Stimulated activated CD4-positive, alpha-beta T cell treated with anti-CD3 and anti-CD28 coated beads, TNF-alpha, amount 100 ng/mL, for 1 hour (primary cell): ENCODE measurements at places on chromosomes 11 and 22.

GRCh38 chr11:33774736-33775466 lies 581 bp upstream of the FBXO3 start:
- DNase-seq, result no peak

DNA sequence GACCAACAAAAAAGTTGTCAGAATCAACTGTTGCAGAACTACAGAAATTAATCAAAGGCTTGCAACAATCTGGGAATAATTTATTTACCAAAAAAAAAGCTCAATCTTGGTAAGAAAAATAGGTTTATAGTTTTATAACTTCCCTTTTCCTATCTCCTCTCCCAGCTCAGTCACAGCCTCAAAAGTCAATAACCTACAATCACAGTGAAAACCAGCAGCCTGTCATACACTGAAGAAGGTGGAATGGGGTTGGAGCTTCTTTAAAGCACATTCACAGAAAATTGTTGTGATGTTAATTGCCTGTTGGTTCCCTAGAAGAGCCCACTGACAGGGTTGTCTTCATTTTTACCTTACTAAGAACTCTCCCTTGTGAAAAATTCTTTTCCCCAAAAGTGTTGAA lies 50.7 kb upstream of the CEP126 start:
- no peak for DNase-seq

DNA sequence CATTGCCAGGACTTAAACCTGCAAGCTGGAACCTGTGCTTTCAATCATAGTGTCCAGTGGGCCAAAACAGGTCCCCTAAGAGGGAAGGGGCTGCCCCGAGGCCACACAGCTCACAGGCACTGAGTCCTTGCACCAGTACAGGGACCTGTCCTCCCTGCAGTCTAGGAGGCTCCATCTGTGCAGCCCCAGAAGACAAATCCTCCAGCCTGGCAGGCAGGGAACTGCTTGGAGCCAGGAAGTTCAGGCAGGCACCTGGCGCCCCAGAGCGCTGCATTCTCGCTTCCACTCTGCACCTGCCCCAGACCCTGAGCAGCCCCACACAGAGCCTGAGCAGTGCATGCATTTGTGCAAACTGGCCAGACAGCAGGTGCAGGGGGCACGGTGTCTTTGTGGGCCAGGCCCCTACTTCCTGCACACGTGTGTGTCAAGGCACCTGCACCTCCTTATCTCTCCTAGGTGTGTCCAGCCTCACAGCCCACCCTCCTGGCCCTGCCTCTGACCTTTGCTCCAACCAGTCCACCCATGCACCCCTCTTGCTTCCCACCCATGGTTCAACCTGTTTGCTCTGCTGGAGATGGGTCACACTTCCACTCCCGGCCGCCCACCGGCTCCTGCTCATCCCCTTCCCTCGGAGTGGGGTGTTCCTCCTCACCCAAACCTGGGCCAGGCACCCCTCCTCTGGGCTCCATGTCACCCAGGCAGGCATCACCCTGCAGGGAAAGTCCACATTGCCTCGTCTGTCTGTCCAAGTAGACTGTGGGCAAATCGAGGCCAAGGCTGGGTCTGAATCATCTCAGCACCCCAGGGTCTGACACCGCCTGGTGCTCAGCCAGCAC lies 19.0 kb downstream of the LINC01488 start:
- no peak for DNase-seq

DNA sequence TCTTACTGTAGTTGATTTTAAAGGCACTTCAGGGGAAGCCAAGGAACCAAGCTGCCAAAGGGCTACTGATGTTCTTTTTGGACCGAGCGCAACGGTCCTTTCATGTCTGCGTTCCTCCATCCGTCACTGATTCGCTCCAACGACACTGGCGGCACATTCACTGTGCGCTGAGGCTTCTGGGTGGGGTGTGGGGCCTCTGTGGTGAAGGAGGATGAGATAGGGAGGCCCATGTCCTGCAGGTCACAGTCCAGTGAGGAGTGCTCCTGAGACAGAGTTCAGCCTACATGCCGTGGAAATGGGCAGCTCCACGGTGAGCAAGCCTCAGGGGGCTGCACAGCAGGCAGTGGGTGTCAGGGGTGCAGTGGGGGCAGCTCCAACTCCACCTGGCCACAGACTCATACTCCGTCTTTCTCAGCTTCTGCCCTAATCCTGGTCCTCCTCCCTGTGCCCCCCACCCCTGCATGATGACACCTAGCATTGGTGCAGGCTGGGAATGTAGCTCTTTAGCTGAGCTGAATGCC lies 87.8 kb upstream of the SHANK2 start:
- DNase-seq, result no peak

DNA sequence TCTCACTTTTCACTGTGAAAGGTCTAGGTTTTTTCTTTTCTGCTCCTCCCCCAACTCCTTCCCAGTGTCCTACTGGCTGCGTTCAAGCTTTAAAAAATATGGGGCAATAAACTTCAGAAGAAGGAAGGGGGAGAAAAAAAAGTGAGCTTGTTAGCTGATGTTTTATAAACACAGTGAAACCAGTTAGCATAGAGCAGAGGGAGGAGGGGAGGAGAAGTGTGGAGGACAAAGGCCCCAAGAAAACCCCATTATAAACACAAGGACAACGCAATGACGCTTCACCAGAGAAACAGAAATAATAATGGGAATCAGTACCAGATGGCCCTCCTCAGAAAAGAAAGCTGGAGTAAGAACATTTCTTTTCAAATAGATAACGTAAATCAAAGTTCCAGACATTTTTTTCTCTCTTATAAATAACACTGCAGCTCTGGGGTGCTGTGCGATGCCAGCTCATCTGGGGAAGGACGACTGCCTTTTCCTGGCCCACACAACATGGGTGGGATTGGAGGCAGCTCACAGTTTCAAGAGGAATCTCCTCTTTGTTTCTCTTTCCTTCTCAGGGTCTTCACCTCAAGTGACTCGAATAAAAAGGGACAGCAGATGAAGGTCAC lies 235.4 kb upstream of the NARS2 start:
- DNase-seq, result no peak

- no peak for DNase-seq
These were observed 61.4 kb upstream of the LMO2 start for GRCh38 chr11:33953289-33953688.

- no peak for DNase-seq
These were observed 36.8 kb upstream of the SMTN start for GRCh38 chr22:31044262-31044861.

GRCh38 chr11:118441770-118442275 lies 5.5 kb downstream of the KMT2A start:
- no peak for DNase-seq

- no peak for DNase-seq
These were observed 86.0 kb downstream of the RPS6KA4 start for GRCh38 chr11:64444838-64445441.

DNA sequence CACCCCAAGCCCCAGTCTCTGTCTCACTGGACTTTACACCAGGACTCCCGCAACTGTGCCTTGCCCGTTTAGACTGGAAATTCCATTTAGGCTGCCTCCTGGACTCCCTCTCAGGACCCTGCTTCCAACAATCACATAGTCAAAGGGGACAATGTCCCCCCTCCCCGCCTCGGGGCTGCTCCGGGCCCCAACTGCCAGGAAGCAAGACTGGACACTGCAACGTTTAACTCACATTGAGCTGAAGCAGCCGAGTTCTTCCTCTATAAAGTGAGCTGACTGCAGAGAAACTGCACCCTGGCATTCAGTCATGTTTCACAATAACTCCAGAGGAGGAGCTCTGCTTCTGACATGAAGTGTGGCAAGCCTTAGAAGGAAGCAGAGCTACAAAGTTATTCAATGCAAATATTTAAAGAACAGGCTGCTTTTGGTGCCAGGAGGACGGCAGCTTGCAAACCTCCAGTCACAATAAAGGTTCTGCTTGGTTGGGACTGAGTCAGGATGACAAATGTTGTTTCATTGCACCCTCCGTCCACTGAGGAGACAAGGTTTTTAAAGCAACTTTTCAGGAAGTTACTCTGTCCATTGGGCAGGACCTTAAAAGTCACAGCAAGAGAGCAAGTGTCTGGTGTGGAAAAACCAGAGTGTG lies 19.9 kb downstream of the PACSIN2 start:
- DNase-seq, result no peak

DNA sequence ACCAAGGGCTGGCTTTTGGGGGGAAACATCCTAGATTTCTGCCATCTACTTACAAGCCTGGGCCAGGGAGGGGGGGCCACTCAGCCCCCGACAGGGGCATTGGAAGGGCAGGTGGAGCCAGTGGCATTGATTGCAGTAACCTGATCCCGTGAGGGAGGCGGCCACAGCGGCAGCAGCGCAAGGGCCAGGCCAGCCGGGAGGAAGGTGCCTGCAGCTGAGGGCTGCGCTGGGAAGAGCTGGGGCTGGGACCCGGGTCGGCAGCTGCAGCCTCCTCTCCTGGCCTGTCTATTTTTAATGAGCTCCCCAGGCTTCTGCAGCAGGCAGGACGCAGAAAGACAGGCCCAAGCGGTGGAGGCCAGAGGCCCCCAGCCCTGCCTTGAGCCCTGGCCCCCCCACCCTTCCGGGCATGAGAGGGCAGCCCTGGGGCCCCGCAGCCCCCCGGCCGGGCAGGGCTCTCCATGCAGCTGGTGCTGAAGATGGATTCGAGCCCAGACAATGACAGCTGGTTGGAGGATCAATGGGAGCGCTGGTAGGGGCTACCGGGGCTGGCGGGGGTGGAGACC lies 10.6 kb downstream of the FREY1 start:
- no peak for DNase-seq

DNA sequence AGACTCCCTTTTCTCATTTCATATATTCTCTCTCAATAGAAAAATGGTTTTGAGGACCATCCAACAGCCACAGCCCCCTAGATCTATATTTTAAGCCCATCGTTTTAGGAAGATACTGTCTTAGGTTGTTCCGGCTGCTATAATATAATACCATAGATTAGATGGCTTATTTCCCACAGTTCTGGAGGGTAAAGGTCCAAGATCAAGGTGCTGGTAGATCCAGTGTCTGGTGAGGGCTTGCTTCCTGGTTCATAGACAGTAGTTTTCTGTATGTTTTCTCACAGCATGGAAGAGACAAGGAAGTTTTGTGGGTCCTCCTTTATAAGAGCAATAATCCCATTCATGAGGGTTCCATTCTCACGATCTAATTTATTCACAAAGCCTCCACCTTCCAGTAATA lies 215.1 kb downstream of the AASDHPPT start:
- no peak for DNase-seq

GRCh38 chr11:122802876-122803275 lies 35.4 kb upstream of the CRTAM start:
- DNase-seq, result no peak

DNA sequence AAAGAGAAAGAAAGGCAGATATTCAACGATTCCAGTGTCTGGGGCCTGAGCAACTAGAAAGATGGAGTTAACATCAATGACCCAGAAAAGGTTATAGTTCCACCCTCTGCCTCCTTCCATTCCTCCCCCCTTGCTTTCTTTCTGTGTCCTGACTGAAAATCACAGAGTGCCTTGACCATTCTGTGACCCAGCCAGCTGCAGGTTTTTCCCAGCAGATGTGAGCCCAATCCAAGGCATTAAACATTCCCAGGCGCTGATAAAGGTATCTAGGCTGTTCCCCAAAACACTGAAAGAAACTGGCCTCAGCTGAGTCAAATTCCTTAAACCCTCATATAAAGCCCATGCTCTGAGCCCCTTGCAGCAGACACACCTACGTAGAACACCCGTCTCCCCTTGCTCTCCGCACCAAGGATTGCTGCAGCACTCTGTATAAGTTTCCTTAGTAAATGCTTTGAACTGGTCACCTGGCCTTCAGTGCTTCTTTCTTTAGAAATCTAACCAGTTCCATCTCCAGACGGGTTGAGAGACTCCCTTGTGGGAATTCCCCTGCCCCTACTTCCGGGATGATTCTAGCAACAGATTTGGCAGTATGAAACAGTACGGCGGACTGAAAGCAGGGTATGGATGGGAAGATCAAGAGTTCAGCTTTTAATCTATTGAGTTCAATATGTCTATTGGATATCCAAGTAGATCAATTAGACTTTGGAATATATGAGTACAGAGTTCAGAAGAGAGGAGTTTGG lies 48.8 kb upstream of the ZC3H12C start:
- DNase-seq, result no peak

GRCh38 chr11:15955595-15955994 lies 400.8 kb downstream of the SOX6 start:
- DNase-seq, result no peak

DNA sequence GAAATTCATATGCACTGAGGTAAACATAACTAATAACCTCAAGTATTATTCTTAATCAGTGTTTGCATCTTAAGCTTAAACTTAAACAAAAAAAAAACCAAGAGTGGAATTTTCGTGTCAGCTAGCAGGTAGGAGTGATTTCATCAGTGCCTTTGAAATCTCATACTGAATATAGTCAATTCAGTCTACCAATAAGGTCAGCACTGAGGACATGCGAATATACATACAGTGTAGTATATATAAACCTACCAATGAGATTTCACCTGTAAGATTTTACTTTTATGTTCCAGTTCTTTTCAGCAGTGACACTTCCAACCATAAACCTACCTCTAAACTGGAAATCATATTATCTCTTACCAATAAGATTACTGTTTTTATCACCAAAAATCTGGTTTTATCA lies 27.0 kb downstream of the SAAL1 start:
- DNase-seq, result no peak

- no peak for DNase-seq
These were observed 789 bp upstream of the CBX7 start for GRCh38 chr22:39153220-39153717.

GRCh38 chr22:16972311-16972710 lies 35.7 kb downstream of the GAB4 start:
- DNase-seq, result no peak

DNA sequence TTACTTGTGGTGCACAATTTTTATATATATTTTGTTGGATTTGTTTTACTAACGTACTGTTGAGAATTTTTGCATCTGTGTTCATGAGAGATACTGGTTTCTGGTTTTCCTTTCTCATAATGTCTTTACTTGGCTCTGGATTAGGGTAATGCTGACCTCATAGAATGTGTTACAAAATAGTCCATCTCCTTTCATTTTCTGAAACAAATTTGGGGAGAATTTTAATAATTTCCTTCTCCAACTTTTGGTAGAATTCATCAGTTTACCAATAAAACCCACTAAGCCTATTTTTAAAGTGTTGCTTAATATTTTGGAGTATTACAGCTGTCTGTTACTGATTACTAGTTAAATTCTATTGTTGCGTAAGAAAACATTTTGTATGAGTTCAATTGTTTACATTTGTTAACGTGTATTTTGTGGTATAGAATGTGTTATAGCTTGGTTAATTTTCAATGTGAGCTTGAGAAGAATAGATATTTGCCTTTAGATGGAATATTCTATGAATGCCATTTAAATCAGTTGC lies 11.5 kb downstream of the TRIM22 start:
- no peak for DNase-seq

DNA sequence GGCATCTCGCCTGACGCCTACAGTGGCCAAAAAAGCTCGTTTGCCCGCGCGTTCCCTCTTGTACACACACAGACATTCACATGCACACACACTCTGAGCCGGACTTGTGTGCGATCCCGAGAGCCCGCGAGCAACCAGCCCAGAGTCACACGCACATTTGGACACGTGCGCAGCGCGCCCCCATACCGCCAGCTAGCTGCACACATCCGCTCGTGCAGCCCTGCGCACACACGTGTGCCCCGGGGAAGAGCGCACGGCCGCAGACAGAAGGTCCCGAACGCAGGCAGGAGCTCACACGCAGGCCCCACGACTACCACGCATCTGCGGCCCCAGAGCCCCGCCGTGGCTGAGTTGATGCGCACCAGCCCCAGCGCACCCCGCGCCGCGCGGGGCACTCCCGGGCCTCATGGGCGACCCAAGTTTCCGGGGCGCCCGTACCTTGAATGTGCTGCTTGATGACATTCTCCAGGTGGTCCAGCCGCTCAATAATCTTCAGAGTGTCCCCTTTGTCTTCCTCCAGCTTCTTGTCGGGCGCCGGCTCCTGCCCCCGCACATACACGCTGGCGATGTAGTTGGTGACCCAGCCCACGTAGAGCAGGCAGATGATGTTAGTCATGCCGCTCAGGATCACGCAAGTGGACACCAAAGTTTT lies 758 bp downstream of the GALNT18 start:
- DNase-seq, result no peak
